ENCODE measurements at places on chromosomes 3 and 15.

DNA sequence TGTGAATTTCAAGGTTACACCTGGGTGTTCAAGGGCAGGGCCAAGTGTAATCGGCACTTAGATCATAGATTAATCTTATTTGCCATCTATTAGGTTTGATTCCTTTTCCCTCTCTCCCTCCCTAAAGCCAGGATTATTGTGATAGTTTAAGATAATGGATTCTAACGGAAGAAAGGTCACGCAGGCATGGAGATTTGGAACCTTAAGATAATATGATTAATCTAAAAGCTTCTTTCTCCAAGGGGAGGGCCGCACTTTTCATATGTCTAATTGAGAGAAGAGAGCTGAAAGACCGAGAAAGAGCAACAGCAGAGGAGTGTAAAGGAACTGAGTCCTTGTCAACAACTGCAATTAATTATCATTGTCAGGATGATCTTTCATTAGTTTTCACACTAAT is 858.8 kb upstream of the NR2F2 start:
- DNase-seq, result no peak

DNA sequence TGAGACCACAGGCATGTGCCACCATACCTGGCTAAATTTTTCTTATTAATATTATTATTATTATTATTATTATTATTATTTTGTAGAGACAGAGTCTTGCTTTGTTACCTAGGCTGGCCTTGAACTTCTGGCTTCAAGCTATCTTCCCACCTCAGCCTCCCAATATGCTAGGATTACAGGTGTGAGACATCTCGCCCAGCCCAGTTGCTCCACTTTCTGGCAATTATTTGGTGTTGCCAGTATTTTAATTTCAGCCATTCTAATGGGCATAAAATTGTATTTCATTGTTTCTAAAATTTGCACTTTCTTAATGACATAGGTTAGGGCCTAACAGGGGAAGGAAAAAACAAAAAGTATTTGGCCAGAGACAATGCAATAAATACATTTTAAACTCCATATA is 1217.6 kb upstream of the ALCAM start:
- DNase-seq, result no peak

DNA sequence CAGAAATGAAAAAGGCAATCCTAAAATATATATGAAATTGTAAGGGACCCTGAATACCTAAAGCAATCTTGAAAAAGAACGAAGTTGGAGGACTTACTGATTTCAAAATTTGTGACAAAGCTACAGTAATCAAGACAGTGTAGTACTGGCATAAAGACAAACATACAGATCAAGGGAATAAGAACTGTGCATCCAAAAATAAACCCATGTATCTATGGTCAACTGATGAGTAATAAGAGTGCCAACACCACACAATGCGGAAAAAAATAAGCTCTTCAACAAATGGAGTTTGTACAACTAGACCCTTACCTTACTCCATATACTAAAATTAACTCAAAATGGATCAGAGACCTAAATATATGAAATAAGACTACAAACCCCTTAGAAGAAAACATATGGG is 29.6 kb downstream of the GSK3B start:
- no peak for DNase-seq

DNA sequence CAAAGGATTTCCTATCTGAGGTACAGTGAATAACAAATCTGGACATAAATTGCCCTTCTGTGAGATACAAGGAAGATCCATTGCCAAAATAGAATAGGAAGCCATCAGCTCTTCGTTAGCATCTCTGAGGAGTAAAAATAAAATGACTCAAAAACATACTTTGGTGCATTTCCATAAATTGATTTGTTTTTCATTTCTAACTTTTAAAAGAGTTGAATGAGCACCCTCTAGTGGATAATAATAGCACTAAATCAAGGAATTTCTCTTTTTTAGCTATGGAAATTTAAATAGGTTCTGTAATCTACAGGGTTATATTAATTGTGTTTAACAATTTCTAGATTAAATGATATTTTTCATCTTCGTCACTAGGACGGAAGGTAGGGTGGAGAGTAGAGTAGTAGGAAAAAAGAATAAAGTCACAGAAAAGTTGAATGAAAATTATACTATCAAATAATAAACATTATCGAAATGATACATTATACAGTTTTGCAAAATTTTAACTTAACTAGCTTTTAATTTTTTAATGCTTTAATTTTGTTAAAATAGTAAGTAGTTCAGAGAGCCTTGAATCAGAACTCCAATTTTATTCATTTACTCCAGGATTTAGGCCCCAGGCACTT is 6.4 kb downstream of the NSUN3 start:
- no peak for DNase-seq

GRCh38 chr3:51392355-51393133 is 1.5 kb downstream of the RBM15B start:
- no peak for DNase-seq

- DNase-seq, result no peak
Measured at GRCh38 chr3:62678841-62679240, 196.4 kb downstream of the CADPS start.

- DNase-seq, result no peak
Measured at GRCh38 chr15:40337597-40337996, 3.1 kb downstream of the CCDC9B start.

GRCh38 chr3:4546346-4547178 is 53.4 kb downstream of the ITPR1 start:
- DNase-seq, result no peak

Data from NCI-H2107 (cell line).